Activated naive CD8-positive, alpha-beta T cell treated with anti-CD3 and anti-CD28 coated beads for 36 hours (primary cell): ENCODE measurements at places on chromosomes 1 and 21. TPM values are rescaled to one million over a fixed set of nuclear protein-coding genes. Genes with fewer than 3 reads are reported as not detected.

Gene SDC3
- total RNA-seq, result 0.43 TPM

Gene SYTL1
- total RNA-seq, result 45.5 TPM

Gene POGZ
- 63.1 TPM for total RNA-seq

Gene LCE2B
- total RNA-seq, result not detected

DNA sequence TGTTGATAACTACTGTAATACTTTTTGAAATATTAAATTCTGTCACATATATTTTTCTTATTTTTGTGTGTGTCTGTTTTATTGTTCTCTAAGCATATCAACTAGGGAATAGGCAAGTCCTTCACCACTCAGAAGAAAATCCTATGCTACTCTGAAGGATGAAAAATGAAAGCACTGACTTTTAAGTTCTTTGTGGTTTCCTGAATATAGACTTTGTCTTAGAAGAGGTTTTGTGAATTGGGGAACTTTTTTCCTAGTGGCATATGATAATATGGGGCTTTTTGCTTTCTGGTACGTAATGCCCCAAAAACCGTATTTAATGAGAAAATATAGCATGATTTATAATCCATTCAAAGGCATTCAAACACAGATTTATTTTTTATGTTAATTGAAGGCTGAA lies 136.0 kb downstream of the SNX7 start:
- DNase-seq, result no peak

- no peak for DNase-seq
Observed at GRCh38 chr1:91703095-91703494, 182.9 kb downstream of the TGFBR3 start.

DNA sequence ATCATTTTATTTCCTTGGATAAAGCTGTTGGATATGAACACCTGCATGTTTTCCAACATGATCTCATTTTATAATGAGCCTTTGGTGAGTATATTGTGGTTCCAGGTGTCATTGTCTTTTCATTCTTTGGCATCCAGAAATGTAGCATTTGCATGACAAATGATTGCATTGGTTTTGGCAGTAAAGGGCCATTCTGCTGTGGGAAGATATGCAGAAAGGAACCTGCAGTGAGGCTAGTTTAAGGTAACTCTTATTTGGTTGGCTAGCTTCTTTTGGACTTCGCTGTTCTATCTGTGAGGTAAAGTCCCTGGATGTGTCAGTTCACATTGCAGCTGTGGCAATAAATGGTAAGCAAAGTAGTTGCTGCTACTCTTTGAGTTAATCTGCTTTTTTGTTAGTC lies 343.0 kb downstream of the AMY1C start:
- no peak for DNase-seq

GRCh38 chr1:53639996-53640700 lies 98.8 kb downstream of the GLIS1 start:
- no peak for DNase-seq

- DNase-seq, result no peak
Observed at GRCh38 chr1:197683895-197684553, 91.3 kb downstream of the DENND1B start.

- DNase-seq, result no peak
Observed at GRCh38 chr1:86068841-86069756, 87.5 kb downstream of the COL24A1 start.

DNA sequence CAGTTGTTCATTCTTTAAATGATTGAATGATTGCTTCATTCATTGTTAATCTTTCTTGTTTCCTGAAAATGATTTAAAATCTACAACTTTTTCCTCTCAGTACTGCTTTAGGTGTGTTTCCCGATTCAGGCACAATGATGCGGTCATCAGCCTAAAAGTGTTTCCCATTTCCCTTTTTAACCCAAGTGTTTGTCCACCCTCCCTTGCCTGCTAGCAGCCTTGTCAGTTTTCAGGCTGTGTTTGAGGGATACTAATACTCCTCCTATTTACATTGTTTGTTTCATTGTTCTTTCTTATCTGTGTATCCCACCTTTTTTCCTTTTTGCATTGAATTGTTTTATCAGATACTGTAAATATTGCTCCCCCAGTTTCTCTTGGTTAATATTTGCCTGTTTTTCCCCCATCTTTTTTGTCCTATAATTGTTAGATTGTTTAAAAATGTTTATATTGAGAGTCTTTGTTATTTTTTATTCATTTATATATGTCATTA lies 131.1 kb downstream of the KIAA0319L start:
- DNase-seq, result no peak

DNA sequence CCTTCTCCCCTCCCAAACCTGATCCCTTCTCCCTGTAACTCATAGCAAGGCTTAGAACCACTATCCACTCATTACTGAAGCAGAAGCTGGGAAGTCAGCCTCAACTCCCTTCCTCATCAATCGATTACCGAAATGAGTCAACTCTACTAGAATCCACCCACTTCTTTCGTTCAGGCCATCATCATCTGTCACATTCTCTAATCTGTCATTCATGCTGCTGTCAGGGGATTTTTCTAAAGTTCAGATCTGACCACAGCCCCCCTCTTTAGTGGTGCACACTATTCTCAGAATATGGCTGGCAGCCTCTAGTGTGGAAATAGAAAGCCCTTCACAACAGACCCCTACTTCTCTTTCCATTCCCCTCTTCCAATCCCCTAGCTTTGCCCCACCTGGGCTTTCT lies 5.1 kb downstream of the NT5C1A start:
- DNase-seq, result peak; percentile 73

DNA sequence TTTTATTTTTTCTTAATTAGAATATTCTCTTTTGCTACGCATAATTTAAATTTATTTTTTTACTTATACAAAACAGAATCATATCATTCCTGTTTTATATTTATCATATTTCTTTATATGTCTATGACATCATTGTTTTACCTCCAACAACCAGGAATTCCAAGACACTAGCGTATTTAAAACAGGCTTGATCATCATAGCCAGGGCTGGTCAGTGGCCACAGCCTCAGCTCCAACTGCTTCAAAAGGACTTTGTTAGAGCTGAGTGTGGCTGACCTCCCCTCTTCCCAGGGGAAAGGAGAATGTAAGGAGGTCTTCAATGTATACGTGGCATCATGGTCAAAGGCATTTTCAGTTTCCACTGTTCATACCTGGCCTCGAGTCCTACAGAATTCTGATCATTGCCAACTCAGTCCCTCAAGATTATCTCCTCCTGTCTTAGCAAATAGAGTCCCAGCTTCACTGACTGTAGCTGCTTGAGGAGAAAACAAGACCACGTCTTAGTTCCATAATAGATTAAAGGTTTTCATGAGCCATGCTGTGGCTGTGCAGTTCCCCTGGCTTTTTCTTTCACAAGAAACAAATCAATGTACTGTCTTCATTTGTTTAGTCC lies 444.0 kb downstream of the PTPRC start:
- DNase-seq, result no peak
